ENCODE measurements at places on chromosomes 7 and 10.

- DNase-seq, result no peak
These were observed 149.7 kb downstream of the FRMD4A start for GRCh38 chr10:14180911-14181566.

DNA sequence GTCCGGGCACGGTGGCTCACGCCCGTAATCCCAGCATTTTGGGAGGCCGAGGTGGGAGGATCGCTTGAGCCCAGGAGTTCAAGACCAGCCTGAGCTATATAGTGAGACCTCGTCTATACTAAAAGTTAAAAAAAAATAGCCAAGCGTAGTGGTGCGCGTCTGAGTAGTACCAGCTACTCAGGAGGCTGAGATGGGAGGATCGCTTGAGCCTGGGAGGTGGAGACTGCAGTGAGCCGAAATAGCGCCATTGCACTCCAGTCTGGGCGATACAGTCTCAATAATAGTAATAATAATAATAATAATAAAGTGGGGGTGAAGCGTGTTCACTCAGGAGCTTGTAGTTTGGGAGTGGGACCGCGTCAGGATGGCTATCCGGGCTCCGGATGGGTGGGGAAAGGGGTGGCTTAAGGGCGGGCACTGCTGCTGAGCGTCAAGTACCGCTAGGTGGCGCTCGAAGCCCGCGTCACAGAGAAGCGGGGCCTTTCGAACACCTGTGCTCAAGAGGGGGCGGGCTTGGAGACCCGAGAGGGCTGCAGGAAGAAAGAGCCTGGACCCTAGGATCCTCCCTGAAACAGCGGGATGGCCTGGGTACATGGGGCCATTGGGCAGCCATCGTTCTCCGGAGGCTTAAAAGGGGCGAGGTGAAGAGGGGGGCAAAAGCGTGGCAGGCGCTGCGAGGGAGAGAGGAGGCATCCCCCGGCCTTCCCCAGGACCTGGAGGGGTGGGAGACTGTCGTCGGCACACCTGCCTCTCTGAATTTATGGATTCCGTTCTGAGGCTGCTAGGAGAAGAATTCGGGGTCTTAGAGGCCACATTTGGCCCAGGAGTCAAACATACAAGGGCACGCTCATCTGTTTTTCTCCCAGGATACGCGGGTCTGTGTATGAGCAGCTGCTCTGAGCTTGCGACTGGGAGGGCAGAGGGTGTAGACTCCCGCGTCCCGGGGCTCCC lies 14.5 kb downstream of the LBX1 start:
- no peak for DNase-seq

DNA sequence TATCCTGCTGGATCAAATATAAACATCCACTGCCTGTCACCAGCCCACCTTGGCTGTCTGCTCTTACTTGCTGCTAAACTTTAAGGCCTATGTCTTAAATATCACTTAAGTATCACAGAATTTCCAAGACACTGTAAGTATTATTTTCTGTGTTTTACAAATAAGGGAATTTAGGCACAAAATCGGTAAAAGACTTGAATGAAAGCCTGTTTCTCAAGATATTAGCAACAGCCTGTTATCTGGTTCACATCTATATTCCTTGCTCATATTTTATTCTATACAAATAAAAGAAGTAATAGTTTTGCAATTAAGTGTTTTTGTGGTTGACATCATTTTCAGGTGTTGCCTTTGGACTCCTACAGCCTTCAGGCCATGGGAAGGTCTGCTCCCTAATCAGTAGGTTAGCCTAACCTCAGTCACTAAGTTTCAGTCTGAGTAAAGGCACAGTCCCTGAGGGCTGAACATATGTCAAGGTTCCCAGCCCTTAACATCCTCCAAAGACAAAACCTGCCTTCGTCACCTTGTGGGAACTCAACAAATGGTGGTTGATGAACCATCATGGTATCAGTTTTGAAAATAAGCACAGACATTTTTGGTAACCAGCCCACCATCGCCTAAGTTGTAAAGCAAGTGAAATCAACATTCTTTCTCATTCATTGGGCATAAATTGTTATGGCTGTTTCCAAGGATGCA lies 127.1 kb downstream of the CREB5 start:
- no peak for DNase-seq

DNA sequence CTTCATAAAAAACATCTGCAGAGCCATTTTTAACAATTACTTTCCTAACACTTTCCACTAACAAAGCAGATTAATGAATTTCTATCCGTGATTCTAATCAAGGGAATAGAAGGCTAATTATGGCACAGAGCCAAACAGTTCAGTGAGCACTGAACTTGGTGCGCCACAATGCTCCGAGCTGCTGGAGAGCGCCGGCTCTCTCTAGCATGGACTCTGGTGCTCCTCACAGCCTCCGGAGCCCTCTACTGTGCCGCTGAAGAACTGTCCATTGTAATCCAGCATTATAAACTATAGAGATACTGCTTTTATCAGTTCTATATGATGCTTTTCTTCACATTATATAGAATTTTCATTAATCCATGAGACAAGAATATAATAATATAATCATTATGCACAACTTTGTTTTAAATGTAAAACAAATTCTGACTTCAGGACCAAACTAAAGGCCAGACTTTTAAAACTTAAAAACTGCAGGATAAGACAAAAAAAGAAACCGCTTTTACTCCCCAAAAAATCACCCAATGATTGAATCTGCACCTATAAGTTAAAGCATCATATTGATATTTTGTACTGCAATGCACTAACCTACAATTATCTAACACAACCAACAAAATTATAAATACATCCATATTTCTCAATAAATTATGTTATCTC lies 123.6 kb downstream of the RNF32 start:
- DNase-seq, result no peak

DNA sequence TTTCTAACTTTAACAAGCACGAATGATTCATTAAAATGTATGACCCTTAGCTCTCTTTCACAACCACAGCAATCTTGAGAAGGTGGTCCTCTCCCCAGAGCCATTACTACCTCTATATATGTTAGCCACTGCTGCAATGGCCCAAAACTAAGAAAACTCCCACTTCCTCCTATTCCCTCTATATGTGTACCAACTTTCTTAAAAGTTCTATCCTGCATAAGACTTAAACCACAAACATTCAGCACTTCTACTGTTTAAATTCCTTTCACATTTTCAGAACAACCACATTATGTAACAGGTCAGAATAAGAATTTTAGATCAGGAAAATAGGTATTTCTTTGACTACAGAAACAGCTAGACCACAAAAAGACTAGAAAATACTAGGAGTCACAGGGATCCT lies 36.2 kb downstream of the WASL start:
- DNase-seq, result no peak

DNA sequence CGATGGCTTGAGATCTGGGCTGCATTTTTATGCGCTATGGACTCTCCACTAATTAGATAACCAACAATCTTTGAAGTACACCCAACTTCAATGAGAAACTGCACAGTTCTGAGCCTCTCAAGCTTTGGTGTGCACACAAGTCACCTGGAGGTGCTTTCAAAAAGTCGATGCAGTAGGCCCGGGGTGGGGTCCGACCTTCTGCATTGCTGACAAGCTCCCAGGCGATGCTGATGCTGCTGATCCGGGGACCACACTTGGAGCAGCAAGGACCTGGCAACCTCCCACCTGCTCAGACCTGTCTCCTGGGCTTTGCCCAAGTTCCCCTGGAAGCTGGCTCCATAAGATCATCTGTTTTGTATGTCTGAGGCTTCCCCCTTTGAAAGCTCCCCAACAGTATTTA lies 10.7 kb downstream of the KIAA1549 start:
- DNase-seq, result no peak

DNA sequence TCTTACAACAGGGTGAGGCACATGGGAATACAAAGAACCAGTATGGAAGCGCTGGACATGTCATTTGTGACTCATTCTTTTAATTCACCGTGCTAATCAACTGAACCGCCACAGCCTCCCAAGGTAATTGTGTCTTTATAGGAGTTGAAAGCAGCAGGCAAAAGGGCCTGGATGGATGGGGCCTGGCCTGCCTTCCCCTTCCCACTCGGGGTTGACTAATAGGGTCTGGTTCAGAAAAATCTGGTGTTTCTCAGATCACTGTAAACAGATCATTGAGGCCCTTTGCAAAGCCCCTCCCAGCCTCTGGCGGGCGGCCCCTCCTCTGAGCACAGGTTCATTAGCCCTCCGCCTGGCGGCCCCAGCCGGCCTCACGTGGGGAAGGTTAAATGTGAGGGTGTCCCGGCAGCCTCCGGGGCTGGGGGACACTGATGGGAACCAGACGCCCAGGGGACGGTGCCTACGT lies 100.8 kb downstream of the EBF3 start:
- DNase-seq, result peak; percentile 65

GRCh38 chr7:92768501-92769393 lies 67.6 kb downstream of the CDK6 start:
- DNase-seq, result no peak

DNA sequence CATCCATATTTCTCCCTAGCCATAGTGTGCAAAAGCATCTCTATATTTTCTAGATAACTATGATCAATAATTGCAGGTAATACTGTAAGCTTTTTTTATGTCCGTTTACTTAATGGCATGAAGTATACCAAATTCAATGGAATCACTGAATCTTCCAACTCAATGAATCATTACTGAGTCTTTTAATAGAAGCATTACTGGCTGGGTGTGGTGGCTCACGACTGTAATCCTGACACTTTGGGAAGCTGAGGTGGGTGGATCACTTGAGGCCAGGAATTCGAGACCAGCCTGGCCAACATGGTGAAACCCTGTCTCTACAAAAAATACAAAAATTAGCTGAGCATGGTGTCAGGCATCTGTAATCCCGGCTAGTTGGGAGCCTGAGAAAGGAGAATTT lies 372.5 kb downstream of the BMPER start:
- no peak for DNase-seq

GRCh38 chr7:157276091-157276561 lies 60.7 kb upstream of the DNAJB6 start:
- no peak for DNase-seq

Data from NCI-H1436 treated with DMSO at 0.1 percent for 48 hours (cell line).